GM23338 (cell line): ENCODE measurements at places on chromosomes 1 and 21. TPM values are rescaled to one million over a fixed set of nuclear protein-coding genes. Genes with fewer than 3 reads are reported as not detected.
A peak's percentile ranks its signal among the peaks of the same experiment; 100 is the strongest.

DNA sequence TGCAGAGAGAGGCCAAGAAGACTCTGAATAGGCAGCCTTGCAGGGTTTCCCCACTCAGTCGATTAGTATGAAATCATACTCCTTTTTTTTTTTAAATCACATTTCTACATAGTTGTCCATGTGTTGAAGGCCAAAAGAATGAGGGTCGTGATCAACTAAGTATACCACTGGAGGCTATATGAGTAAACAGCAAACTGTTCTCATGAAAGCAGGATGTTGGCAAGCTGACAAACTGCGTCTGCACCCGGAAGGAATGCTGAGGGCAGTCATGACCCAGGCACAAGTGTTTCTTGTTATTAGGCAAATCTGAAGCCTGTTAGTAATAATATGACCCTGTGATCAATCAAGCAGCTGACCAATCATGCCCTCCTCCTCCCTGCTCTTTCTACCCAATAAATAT is 213.2 kb downstream of the USH2A start:
- no peak for DNase-seq

GRCh38 chr1:192913683-192914082 is 104.8 kb downstream of the RGS2 start:
- peak; percentile 48 for DNase-seq

DNA sequence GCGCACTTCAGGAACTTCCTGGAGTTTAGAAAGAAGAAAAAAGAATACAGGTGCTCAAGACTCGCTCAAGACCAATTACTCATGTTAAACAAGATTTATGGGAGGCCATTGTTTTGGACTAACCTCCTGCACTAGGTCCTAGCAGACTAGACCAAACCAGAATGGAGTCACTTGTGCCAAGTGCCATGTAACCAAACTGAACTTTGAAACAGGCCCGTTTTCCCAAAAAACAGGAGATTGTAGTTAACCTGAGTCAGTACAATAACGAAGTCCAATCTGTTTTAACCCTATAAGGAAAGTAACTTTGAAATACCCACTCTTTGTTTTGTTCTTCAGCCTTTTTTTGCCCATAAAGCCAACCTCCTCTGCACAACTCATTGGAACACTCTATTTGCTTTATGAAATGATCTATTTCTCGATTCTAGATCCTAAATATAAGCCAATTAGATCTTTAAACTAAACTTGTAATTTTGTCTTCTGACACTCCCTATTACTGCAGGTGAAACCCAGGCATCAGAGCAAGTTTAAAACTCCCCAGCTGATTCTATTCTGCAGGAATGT is 695 bp upstream of the NTPCR start:
- no peak for DNase-seq

DNA sequence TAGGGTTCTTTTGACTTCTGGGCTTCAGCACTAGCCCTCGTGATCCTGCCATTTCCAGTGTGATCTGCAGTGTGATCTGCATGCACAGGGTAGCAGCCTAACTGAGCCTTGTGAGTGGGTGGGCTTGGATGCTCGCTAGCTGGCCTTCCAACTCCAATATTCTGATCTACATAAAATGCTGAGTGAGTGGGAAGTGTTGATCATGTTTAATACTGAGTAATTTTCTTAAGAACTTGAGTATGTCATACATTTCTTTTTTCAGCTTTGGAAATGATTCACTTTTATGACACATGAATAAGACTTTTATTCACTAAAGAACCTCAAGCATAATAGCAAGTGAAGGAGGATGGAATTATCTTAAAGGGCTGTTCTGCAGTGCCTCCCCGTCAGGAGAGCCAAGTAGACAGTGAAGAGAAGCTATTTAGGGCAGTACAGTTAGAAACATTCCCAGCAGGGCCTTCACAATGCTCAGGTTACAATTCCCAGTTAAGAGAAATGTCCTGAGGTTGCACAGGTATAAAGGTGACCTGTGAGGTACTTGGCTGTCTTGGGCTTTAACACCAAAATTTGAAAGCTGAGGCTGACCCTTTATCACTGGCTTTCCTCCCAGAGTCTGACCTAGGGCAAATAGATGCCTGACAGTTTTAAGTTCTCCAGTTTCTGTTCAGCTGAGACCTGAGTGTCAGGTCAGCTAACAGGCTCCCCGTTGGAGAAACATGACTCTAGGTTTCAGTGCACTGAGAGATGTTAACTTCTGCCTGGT is 29.1 kb upstream of the LRRC8C start:
- no peak for DNase-seq

Gene HCRTR1
- total RNA-seq: 1.0 TPM in 1 of 2 replicates, not detected in the other

- DNase-seq: no peak
These were observed 657 bp upstream of the HDAC1 start for GRCh38 chr1:32291145-32291707.

DNA sequence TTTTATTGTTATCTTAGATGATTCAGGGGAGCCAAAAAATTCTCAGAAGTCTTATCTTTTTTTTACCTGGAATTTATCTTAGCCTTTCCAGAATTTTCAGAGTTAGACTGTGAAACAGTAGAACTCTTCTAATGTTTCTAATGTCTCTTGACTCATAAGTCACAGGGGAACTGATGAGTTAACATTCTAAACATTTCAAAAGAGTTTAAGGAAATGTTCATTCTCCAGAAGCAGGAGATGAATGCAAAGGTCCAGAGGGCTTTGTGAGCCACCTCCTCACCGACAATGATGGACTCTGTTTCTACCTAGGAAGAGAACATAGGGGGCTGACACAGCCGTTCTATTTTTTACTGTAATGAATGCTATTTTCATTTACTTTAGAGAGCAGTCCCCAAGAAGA is 157.5 kb downstream of the BRINP2 start:
- DNase-seq: no peak

Gene SPATA21
- total RNA-seq: 2.6 TPM in 1 of 2 replicates, not detected in the other

GRCh38 chr1:3727042-3727824 is 25.0 kb upstream of the CCDC27 start:
- DNase-seq: peak; percentile 79

Gene SPRR2E
- total RNA-seq: not detected in 2 replicates

GRCh38 chr1:65630855-65631254 is 161.8 kb upstream of the PDE4B start:
- DNase-seq: no peak

GRCh38 chr1:32115496-32115895 is 7.6 kb downstream of the KPNA6 start:
- DNase-seq: no peak

DNA sequence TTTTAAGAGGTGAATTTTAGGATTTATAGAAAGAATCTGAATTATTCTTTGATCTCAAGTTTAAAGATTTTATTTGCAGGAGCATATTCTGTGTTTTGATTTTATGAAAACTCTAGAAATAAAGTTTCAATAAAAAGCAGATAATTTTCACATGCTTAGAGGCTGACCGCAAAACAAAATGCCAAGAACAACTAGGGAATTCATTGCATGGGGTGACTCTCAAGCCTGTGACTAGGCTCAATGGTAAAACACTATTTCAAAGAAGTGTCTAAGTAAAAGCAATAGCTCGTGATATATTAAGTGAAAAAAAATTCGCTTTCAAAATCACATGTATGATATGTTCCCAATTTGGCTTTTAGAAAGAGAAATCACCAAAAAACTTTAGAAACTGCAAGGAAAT is 49.6 kb downstream of the RPL5 start:
- no peak for DNase-seq

DNA sequence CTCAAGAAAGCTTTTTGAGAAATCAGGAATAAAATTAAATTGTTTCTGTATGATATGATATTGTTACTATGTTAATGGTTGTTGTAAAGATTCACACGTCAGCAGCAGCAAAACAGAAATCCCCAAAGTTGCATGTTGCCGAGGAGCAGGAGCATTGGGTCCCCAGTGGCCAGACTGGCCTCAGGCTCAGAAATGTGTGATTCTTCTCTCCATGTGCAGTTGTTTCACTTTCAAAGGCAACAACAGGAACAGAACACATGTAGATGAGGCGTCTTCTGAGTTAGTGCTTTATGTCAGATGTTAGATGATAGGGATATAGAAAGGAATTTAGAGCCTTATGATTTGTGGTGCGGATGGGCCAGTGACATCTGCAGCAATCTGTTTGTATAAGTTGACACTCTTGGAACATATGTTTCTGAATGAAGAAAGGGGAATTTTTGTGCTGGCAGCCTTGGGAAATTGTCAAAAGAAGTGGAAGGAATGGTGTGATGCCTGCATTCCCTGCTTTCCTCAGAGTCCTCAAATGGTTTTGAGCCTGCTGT is 2.1 kb upstream of the TTLL7 start:
- DNase-seq: no peak

DNA sequence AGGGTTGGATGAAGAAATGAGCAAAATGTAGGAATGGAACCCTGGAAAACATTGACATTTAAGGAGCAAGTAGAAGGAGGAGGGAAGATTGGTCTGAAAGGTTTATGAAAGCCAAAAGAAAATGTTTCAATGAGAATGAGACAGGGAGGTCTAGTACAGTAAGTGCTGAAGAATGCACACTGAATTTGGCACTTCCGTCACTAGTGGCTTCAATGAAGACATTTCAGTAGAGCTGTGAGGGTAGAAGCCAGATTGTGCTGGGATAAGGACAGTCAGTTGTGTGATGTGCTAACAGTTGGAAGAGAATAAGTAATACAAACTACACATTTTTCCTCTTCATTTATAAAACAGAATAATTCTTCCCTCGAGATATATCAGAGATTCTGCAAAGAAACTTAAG is 17.1 kb downstream of the THEM4 start:
- no peak for DNase-seq

DNA sequence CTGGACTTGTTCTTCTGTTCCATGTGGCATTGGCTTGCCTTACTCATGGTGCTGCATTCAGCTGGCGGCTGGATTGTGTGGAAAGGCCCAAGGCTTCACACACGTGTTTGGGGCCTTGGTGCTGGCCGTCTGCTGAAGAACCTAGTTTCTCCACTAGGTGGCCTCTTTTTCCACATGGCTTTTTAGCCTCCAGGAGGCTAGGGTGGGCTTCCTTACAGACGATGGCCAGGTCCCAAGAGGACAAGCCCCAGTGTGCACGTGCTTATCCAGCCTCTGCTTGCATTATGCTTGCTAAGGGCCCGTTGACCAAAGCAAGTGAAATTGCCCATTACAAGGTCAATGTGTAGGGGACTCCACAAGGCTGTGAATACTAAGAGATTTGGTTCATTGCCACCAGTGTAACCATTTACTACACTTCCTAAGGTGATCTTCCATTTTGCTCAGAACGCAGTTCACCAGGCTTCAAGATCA is 47.5 kb upstream of the FOXO6 start:
- peak; percentile 82 for DNase-seq

DNA sequence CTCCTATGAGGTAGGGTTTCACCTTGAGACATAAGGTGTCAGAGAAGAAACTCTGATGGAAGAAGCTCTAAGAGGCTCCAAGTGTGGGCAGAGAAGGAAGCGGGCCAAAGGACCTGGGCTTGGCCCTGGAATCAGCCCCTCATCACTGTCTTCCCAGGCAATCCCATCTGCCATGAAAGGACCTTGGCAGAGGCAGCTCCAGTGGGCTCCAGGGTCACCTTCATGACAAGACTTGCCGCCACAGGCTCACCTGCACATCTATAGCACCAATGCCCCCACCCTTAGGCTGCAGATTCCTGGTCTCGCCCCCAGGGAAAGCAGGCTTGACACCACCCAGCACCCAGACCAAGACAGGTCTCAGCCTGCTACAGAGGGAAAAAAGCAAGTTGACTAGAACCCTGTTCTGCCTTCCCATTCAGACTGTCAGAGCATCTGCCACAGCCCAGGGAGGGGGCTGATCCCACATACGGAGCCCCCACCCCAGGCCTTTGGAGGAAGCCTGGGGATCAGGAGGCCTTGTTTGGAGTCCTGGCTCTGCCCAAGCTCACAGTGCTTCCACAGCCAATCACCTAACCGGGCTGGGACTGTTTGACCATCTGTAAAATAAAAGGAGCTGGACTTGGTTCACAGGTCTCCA is 490 bp upstream of the FAM110D start:
- DNase-seq: no peak

- DNase-seq: peak; percentile 12
These were observed 897 bp downstream of the EPHX4 start for GRCh38 chr1:92030656-92031107.

Gene OLIG2
- total RNA-seq: 0.04 and 1.4 TPM in 2 replicates

- DNase-seq: no peak
These were observed 15.5 kb downstream of the SAMSN1 start for GRCh38 chr21:14530592-14530991.

Gene TMEM269
- 0.45 TPM in 1 of 2 replicates, not detected in the other for total RNA-seq

- DNase-seq: no peak
These were observed 43.4 kb downstream of the HSD3B1 start for GRCh38 chr1:119550381-119550780.

Gene OR6K6
- not detected in 2 replicates for total RNA-seq

DNA sequence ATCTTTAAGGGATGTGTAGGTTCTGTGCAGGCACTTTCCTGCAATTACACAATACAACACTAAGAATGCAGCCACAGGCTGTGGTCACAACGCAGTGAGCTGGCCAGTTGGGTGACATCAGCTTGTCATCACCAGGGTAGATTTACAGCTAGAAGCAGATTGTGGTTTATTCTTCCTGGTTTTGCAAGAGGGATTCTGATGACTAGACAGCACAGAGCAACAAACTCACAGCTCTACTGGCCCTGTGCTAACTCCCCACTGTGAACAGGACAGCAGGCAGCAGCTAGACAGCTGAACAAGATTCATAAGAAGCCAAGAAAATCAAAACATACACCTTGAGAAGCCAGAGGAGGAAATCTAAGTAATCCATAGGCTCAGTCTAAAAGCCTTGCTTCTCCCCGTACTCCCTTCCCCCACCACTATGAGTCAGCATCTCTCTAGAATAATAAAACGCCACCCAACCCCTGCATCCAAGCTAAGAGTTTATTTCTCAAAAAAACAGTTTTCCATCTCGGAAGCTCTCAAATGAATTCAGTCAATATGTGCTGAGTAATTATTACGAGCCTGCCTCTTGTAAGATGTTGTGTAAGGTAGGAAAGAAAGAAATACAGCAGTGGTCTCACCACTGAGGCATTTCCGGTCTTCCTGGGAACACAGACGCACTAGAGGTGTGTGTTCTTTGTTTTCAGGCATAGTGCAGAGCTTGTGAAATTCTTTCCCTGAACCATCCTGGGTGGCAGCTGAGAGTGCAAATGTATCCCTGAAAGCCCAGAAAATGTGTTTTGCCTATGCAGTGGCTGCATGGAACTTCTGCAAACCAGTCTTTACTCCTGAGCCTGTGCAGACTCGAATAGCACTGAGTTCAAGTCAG is 162.8 kb downstream of the NTPCR start:
- peak; percentile 90 for DNase-seq

Gene TAS1R1
- not detected in 2 replicates for total RNA-seq

GRCh38 chr21:34180826-34181359 is 107.5 kb downstream of the MRPS6 start:
- DNase-seq: peak; percentile 36

DNA sequence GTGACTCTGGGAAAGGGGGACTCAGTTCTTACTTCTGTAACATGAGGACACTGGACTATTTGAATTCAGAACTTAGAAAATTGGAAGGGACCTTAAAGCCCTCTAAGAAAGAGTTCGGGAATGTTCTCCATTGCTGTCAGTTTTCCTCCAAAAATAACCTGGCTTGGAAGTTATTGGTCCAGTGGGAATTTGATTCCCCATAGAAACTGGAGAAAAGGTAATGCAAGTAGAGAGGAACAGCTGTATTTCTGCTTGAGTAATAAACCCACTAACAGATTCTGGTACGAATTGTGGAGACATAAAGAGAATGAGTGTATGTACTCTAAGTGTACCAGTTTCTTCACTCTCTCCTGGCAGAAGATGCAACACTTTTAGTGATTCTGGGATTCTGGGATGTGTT is 1.8 kb downstream of the ZBED6 start:
- DNase-seq: no peak

Gene REN
- not detected in 2 replicates for total RNA-seq

Gene DDR2
- 1.7 and 1.8 TPM in 2 replicates for total RNA-seq

Gene YIPF1
- 24.0 and 24.8 TPM in 2 replicates for total RNA-seq
